ENCODE measurements at places on chromosomes 12 and 14. TPM values are rescaled to one million over a fixed set of nuclear protein-coding genes. Genes with fewer than 3 reads are reported as not detected.

The KITLG gene
- 4.9 TPM for total RNA-seq

The SMOC1 gene
- 5.3 TPM for total RNA-seq

The KANSL2 gene
- 19.1 TPM for total RNA-seq

The TAS2R50 gene
- total RNA-seq = 3.3 TPM

The OASL gene
- 0.78 TPM for total RNA-seq

Data from body of pancreas (tissue), 4 donors.